Motor neuron (in vitro differentiated cells): ENCODE measurements at places on chromosomes 11 and 22. TPM values are rescaled to one million over a fixed set of nuclear protein-coding genes. Genes with fewer than 3 reads are reported as not detected.

GRCh38 chr11:115556984-115557383 is 52.8 kb upstream of the CADM1 start:
- ATAC-seq = no peak

DNA sequence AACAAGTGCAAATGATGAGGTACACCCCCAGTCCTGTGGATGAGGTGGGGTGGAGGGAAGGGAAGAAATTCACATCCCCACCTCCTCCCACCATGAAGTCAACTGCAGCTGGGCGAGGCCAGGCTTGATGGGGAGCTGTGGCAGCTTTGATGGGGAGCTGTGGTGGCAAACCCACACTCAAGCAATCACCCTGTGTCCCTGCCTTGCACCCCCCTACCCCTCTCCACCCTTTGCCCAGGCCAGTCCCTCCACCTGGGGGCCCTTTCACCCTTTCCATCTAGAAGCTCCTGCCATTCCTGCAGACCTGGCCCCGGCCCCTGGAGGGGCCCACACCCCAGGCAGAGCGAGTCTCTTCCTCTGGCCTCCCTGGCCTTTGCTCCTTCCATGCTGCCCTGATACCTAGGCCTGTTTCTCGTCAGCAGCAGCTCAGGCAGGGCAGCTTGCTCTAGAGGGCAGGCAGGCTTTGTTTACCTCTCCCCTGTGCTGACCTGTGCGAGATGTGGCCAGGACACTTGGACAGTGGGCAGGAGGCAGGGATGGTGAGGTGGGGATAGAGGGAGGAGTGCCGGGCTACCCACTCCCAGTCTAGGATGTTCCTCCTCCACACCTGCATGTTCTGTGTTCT is 4.5 kb upstream of the FGF3 start:
- no peak for ATAC-seq

GGTLC2 gene
- total RNA-seq = not detected in 2 replicates

OR1S2 gene
- 0.38 TPM in 1 of 2 replicates, not detected in the other for total RNA-seq

LARGE2 gene
- total RNA-seq = 0.29 TPM in 1 of 2 replicates, not detected in the other

DNA sequence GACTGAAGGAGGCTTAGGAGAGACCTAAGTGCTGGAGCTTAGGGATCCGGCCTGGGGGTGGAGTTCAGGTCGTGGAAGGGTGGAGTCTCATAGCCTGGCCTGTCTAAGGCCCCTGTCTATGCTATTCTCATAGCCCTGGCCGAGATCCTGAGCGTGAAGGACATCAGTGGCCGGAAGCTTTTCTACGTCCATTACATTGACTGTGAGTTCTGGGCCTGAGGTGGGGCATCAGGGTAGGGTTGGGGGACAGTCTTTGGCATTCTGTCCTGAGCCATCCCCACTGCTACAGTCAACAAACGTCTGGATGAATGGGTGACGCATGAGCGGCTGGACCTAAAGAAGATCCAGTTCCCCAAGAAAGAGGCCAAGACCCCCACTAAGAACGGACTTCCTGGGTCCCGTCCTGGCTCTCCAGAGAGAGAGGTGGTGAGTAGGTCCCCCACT is 603 bp downstream of the KAT5 start:
- peak; percentile 81 for ATAC-seq

DNA sequence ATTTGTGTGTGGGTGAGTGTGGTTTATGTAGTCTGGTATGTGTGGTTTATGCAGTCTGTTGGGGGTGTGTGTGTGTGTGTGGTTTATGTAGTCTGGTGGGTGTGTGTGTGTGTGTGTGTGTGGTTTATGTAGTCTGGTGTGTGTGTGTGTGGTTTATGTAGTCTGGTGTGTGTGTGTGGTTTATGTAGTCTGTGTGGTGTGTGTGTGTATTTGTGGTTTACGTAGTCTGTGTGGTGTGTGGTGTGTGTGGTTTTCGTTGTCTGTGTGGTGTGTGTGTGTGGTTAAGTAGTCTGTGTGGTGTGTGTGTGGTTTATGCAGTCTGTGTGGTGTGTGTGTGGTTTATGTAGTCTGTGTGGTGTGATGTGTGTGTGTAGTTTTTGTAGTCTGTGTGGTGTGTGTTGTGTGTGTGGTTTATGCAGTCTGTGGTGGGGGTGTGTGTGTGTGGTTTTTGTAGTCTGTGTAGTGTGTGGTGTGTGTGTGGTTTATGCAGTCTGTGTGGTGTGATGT is 26.2 kb upstream of the PARVG start:
- no peak for ATAC-seq

ABCC8 gene
- 6.5 and 8.2 TPM in 2 replicates for total RNA-seq

DNAJB7 gene
- 0.67 and 0.68 TPM in 2 replicates for total RNA-seq

GRCh38 chr22:47295226-47295901 is 532.9 kb downstream of the TBC1D22A start:
- no peak for ATAC-seq

C11orf42 gene
- 0.50 and 0.77 TPM in 2 replicates for total RNA-seq

GRCh38 chr22:42155053-42155543 is 24.5 kb upstream of the CYP2D6 start:
- ATAC-seq = no peak

CRYBB1 gene
- 1.7 TPM in 1 of 2 replicates, not detected in the other for total RNA-seq

DNA sequence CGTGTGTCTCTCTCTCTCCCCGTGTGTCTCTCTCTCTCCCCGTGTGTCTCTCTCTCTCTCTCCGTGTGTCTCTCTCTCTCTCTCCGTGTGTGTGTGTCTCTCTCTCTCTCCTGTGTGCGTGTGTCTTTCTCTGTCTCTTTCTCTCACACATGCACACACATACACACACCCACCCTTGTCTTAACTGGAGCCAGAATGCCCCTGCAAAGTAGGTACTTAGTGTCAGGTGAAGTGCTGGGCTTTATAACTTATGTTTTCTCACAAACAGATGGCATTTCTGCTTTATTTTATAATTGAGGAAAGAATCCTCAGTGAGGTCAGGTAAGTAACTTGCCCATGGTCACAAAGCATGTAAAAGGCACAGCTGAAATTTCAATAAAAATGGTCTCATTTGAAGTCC is 106.0 kb downstream of the CSNK2A3 start:
- no peak for ATAC-seq

DNA sequence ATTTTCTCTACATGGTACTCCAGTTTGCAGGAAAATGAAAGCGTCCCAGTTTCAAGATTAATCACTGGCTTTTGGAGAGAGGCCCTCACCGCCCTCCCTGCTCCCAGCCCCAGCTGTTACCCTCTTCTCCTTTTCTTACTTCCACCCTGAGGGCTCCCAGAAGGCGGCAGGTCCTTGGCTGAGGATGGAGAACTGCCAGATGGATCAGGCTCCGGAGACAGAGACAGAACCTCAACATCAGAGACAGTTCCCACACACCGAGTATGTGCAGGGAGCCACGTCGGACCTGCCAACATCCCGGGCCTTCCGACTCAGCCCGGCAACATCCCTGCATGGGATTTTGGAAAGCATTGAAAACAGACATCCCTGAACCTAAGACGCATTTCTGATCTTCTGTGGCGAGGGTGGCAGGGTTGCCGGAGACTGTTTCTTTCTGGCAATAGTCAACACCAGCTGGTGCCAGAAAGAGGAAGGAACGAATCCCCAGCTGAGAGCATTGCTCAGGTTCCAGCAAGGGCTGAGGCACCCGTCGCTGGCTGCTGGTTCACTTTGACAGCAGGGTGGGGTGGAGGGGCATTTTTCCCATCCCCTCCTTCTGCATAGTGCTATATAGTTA is 467.1 kb downstream of the MIAT start:
- peak; percentile 20 for ATAC-seq

DNA sequence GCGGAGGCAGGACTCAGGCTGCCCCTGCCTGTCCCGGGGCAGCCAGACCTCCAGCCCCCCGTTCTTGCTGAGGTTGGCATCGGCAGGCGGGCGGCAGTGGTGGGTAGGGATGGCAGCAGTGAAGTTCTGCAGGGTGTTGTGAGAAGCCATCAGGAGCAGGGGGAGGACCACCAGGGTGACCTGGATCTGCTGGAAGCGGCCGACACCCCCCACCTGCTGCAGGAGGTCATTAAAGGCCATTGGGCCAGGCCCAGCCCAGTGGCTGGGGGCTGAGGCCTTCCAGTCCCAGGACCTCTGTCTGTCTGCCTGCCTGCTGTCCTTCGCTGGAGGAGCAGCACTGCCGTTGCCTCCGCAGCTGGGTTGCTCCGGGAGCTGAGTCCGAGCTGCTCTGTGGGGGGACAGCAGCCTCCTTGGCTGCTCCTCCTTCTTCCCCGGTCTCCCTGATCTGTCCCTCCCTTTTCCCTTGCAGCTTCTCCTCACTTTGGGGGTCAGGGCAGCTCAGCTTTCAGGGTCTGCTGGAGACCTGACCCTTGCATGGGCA is at the start of gene SLC22A6:
Gene SLC22A6, minus strand, starts transcription at position 517 of the 541 bp plus-strand sequence. Its CDS starts 277 bp downstream, at position 240.
- ATAC-seq = no peak

GRCh38 chr22:26912655-26913345 is 255.4 kb downstream of the MIAT start:
- ATAC-seq = peak; percentile 69

DNA sequence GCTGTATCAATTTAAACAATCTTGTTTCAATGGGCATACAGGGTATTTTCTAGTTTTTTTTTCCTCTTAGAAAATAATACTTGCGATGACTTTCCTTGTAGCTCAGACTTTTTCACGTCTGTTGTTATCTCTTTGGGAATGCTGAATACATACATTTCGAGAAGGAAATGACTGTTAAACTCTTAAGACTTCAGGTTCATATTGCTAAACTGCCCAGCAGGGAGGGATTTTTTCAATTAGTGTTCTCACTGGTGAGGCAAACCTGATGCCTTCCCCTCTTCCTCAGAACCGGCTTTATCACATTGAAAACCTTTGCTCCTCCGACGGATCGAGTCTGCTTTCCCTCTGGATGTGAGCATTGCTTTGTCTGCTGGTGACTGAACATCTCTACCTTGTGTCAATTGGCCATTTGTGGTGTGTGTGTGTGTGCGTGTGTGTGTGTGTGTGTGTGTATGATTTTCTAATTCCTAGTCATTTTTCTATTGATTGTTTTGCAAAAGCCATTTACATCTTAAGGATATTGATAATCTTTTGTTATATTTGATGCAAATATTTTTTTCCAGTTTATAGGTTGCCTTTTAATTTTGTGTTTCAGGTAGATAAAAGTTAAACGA is 6.6 kb downstream of the NEAT1 start:
- ATAC-seq = no peak
